ENCODE measurements at places on chromosomes 4 and X.

DNA sequence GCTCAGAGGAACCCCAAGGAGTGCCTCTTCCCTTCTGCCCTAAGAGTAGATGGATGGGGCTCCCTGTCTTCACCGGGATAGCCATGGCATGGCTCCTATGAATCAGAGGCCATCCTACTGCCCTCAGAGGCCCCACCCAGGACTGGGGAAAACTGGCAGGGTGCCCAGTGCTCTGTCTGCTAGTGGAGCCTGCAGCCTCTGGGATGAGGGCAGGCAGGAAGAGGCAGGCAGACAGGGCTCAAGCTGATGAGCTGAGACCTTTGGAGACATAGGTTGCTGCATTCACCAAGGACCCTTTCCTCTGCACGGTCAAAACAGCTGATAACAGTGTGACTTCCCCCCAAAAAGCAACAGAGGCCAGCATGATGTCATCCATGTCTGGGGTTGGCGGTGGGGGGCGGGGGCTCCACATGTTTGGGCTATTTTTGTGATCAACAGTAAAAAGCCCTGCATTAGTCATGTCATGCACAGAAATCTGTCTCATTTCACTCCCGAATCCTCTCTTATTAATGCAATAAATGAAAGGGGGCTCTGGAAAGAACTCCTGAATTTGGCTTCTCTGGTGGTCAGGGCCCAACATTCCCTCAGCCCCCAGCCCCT, 207.6 kb upstream of the MAMLD1 start:
- DNase-seq, result no peak

- no peak for DNase-seq
Measured at GRCh38 chrX:124328765-124329164, 3.7 kb upstream of the TEX13D start.

- DNase-seq, result no peak
Measured at GRCh38 chr4:102416765-102417164, 71.5 kb upstream of the SLC39A8 start.

GRCh38 chr4:23888421-23889319, 1.2 kb downstream of the PPARGC1A start:
- no peak for DNase-seq

GRCh38 chrX:8591501-8591900, 126.9 kb downstream of the VCX3B start:
- no peak for DNase-seq

GRCh38 chr4:32572366-32572765, 1852.2 kb downstream of the PCDH7 start:
- no peak for DNase-seq

GRCh38 chr4:112152521-112152920, 7.3 kb downstream of the FAM241A start:
- no peak for DNase-seq

GRCh38 chrX:21638311-21638710, 19.8 kb downstream of the KLHL34 start:
- no peak for DNase-seq

DNA sequence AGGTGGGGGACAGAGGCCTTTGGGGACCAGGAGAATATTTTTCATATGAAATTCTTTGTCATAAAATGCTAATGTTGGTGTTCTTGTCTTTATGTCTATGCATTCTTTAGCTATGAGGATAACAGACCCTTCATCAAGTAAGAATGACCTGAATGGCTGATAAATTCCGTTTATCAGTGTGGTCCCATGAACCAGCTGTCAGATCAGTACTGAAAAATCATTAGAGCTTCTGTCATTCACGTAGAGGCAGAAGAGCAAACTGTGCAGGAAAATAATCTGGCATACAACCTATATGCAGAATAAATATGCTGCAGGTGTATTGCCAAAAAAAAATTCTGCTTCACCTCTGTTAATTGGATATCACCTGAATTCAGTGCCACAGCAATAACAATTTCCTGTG, 828.6 kb downstream of the ADGRL3 start:
- DNase-seq, result no peak

- DNase-seq, result no peak
Measured at GRCh38 chrX:46649421-46650260, 76.1 kb downstream of the CHST7 start.

DNA sequence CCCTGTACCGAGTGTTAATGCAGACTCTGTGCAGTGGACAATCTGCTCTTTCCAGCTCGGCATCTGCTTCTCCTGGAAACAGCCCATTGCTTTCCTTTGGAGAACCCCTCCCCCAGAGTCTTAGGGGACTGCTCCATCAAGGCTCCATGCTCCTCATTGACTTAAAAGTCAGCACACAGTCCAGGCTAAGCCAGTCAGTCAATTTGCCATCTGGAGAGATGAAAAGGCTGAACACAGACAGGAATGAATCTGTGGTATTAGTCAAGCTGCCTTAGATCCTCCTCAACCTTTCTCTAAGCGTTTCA, 20.3 kb downstream of the ATP8A1 start:
- DNase-seq, result no peak

DNA sequence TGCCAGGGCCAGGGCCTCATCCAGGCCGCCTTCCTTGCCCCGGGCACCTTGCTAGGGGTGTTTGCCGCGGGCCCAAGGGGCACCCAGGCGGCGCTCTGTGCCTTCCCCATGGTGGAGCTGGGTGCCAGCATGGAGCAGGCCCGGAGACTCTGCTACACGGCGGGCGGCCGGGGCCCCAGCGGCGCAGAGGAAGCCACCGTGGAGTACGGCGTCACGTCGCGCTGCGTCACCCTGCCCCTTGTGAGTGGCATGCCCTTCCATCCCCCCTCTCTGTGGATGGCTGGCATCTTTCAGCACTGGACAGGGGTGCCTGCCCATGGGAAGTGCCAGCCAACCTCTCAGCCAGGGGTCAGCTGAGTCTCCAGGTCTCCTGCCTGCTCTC, 3.6 kb downstream of the PLXNB3 start:
- DNase-seq, result no peak

GRCh38 chrX:1451661-1452515, 821 bp downstream of the ASMTL start:
- DNase-seq, result no peak

DNA sequence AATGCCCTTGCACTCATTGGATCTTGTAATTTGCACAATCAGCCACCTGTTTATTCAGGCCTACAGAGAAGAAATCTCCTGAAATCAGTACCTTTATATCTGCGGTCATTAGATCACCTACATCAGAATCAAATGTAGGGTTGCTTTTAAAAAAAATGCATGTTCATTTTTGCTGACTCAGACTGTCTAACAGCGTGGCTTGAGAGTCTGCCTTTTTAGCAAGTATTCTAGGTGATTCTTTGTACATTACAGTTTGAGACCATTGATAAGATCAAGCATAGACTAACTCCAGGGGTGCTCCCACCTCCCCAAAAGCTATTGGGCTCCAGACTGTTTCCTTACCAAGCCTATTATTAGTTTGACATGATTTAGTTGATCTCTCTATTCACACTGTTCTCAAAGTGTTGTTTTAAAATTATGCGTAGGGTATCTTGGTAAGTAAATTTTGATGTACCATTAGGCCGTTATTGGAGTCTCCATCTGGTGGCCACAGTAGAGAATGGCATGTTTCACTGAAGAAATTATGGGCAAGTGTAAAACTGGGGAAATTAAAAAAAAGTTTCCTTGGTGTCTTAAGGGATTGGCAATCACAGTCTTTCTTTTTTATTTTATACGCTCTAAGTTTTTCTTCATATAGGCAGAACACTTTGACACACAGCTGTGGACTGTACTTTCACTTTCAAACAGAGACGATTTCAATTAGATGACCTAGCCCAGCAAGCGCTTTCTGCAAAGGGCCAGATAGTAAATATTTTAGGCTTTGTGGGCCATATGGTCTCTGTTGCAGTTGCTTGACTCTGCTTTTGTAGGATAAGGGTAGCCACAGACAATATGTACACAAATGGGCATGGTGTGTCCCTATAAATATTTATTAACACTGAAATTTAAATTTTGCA, 33.7 kb upstream of the MSL3 start:
- no peak for DNase-seq
